ENCODE measurements at places on chromosomes 3 and 15. TPM values are rescaled to one million over a fixed set of nuclear protein-coding genes. Genes with fewer than 3 reads are reported as not detected.

Gene CSPG5
- 0.71 TPM for total RNA-seq

Gene CNOT10
- 44.8 TPM for total RNA-seq

Gene TTLL13
- total RNA-seq = not detected

Gene NPAP1
- total RNA-seq = not detected

Gene GUCA1C
- total RNA-seq = not detected

Gene TMC3
- not detected for total RNA-seq

Gene THUMPD3
- total RNA-seq = 80.3 TPM

Gene P2RY12
- not detected for total RNA-seq

Gene TNFAIP8L3
- 0.07 TPM for total RNA-seq

Gene KLF15
- total RNA-seq = 0.03 TPM

Gene ADGRG7
- not detected for total RNA-seq

Gene IQCF6
- not detected for total RNA-seq

Gene CYP8B1
- not detected for total RNA-seq

Gene WDR49
- 0.17 TPM for total RNA-seq

Gene DHX30
- 93.2 TPM for total RNA-seq
